ENCODE measurements at places on chromosomes 11 and 22.

DNA sequence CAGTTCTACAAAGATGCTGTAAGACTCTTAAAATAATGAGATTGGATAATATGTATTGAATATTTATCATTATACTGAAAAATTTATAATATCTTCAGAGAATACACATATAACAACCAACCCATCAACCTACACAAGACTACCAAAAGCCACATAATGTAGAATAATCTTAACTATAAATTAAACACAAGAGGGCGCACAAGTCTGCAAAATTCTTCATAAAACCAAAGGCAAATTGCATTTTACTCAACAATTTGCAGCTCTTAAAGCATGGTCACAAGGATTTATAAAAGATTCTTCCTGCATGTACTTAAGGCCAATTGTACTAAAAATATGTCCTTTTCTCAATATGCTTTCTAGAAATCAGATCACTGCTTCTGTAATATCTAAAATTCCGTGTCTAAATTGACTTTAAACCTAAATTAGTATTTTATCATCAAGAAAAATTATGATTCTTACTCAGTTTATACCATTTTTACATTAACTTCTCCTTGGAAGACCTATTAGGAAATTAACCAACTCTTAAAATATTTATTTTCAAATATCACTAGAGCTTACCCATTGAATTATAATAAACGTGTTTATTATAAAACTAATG lies 79.0 kb downstream of the TTC28 start:
- no peak for DNase-seq

DNA sequence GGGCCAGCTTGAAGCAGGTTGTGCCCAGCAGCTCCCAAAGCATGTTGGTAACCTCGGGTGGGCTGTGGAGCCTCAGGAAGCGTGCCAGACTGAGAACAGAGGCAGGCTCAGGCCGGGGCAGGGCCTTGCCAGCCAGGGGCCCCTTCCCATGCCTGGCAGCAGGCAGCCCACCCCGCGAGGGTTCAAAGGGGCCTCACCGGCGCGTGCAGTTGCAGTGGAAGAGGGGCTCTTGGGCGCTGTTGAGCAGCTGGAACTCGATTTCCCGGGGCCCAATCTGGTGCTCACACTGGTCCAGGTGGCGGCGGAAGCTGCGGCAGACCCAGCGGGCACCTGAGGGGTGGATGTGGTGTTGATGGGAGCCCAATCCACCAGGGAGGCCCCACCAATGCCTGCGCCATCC lies 3.6 kb downstream of the PLA2G3 start:
- DNase-seq, result no peak

- DNase-seq, result no peak
These were observed 91.2 kb downstream of the ZBTB16 start for GRCh38 chr11:114150671-114151070.

DNA sequence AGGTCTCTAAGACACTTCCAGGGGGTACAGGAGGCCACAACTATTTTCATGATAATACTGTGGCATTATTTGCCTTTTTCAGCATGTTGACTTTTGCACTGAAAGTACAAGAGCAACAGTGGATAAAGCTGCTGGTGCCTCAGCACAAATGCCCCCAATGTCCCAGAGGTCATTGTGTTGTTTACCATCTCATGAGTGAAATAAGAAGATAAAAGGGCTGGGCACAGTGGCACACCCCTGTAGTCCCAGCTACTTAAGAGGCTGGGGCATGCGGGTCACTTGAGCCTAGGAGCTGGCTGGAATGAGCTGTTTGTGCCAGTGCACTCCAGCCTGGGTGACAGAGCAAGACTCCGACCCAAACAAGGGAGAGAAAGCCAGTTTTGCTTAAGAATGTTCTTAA lies 72.6 kb upstream of the RAB1B start:
- no peak for DNase-seq
